Activated CD4-positive, alpha-beta T cell treated with anti-CD3 and anti-CD28 coated beads, Interleukin-2, amount 50 U/mL, for 48 hours (primary cell): ENCODE measurements at places on chromosomes 7 and 10.

DNA sequence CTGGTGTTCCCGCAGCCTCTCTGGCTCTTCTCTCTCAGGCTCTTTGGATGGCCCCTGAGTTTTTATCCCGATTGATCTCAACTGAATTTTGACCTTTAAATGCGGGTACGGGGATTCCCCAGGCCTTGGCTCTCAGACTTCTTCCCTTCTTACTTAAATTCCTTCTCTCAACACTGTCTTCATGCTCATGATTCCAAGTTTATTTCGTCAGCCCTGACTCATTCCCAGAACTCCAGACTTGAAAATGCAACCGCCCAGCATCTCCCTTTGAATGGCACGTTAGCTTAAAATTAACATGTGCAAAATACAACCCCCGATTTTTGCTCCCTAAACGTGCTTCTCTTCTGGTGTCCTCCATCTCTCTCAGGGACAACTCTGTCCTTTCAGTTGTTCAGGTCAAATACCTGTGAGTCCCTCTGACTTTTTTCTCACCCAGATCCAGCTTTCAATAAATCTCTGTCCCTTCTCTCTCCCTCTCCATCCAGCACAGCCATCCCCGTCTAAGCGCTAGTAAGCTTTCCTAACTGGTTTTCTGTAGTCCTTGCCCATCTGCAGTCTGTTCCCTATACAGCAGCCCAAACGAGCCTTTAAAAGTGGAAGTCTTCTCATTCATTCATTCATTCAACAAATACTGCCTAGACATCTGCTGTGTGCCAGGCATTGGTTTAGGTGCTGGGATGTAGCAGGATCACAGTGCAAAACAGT, 7.1 kb downstream of the HECW1 start:
- DNase-seq = no peak

DNA sequence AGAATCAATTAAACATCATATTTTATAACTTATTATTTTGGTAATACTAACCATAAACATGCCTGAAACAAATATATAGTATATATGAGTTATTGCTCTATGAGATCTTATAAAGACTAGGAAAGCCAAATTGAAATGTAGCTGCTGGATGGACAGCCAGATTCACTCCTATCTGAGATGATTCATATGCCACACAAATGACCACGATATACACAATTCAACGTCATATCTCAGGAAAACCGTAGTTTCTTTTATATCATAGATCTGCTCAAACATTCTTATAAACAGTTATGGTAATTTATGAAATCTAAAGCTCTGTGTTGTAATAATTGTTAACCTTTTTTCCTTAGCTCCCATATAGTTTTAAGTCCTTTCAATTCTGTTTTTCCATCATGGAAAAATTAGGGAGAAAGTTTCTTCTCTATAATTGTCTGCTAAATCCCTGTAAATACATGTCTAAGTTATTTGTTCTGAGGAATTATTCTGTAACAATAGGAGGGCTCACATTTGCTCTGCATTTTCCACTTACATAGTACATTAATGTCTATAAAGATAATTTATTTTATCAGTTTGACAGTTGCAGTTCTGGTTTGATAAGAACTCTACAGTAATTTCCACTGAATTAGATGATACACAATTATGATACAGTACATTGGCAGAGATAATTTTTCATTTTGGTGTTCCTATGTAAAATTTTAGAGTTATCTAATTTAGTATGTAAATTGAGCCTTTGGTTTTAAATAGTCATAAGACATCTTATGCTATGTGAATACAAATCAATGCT, 42.7 kb downstream of the GNAT3 start:
- DNase-seq = no peak

- no peak for DNase-seq
Observed at GRCh38 chr7:98027342-98028033, 37.5 kb upstream of the OCM2 start.

- no peak for DNase-seq
Observed at GRCh38 chr7:75571209-75571608, 79.1 kb downstream of the SPDYE5 start.

DNA sequence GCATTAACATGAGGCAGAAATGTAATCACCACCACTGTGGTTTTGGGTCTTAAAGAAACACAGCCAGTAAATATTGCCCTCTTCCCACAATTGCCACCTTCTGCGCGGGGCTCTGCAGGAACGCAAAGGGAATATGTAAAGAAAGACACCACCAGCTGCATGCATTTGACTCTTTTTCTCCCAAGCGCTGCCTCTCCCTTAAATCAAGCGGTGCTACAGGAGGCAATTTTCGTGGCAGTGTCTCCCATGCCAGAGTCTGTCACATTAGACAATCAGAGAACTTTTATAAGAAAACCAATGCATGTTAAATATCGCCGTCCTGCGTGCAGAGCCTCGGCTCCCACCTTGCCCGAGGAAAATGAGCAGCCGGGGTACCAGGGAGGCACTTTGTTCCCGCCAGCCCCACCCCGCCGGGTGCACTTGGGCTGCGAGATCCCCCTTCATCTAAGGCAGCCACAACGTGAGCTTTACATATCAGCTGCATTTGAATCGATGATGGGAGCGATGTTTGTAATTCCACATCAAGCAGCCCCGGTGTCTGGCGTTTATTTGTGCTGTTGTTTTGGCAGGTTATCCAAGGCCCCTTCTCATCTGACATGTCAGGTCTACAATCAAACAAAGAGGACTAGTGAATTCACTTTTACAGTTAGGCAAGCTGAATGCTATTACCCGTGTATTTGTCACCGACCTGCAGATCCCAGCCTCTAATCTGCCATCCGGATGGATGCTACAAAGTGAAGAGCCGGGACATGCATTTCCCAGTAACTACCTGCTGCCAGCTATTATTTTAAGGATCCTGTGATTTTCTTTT, 72.3 kb upstream of the MGMT start:
- no peak for DNase-seq

- DNase-seq = no peak
Observed at GRCh38 chr7:21749378-21749777, 196.3 kb downstream of the CDCA7L start.

GRCh38 chr10:122221958-122222357, 49.1 kb upstream of the BTBD16 start:
- DNase-seq = no peak

GRCh38 chr7:117950601-117951260, 77.5 kb upstream of the CTTNBP2 start:
- no peak for DNase-seq

DNA sequence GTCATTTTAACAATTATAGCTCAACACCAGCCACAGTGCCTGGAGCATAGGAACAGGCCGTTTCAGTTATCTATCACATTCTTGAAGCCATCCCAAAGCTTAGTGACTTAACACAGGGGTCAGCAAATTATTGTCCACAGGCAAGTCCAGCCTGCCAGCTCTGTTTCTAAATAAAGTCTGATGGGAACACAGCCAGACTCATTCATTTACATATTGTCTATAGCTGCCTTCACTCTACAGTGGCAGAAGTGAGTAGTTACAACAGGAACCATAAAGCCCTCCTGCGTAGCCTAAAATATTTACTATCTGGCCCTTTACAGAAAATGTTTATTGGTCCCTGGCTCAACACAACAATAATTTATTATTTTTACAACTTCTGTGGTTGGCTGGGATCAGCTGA, 407.5 kb upstream of the AUTS2 start:
- DNase-seq = no peak
